Gastrocnemius medialis (tissue), 4 donors: ENCODE measurements at places on chromosomes 3 and 15.

GRCh38 chr15:31302778-31303725 is 23.6 kb upstream of the KLF13 start:
- DNase-seq = peak; percentile 23

DNA sequence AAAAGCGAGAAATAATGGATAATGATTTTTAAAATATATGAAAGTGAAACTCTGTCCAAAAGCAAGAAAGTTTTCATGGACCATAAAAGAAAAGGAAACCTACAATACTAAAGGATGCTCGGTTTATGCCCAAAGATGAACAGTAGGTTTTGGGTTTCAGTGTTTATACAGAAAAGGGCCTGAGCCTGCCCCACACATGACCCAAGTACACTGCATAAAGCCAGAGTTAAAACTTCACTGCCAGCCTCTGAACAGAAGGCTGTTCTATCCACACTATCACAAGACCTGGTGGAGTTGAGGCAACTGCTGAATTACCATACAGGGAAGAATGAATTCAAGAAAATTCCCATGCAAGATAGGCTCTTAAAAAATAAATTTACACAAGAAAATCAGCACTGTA is 165.2 kb downstream of the MECOM start:
- no peak for DNase-seq

GRCh38 chr15:48317221-48317620 is 14.0 kb upstream of the DUT start:
- no peak for DNase-seq

DNA sequence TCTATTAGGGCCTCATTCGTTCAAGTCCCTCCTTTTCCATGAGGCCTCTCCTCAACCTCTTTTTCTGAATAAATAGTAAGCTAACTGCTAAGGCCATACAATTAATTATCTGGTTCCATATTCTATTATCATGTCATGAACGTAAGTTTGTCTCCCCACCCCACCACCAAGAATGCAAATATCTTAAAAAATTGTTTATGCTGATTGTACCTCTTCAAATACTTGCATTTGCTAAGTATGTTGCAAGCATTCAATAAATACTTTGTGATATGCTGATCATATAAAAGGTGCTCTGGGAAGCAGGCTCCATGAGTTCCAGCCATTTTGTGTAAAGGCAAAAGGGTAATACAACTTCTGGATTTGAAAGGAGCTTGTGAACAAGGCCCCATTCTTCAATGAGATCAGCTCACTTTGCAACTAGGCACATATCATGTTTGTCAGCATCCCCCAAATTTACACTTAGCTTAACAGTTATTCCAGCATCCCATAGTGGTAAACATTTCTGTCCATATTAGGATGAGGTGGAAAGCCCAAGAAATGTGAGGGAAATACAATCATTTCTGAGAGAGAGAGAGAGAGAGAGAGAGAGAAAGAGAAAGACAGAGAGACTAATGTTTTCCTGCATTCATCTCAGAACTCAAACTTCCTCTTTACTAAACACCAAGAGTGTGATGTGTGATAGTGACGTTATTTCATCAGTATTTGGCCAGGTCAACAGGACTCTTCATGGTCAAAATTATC is 33.2 kb downstream of the SLC12A8 start:
- no peak for DNase-seq

DNA sequence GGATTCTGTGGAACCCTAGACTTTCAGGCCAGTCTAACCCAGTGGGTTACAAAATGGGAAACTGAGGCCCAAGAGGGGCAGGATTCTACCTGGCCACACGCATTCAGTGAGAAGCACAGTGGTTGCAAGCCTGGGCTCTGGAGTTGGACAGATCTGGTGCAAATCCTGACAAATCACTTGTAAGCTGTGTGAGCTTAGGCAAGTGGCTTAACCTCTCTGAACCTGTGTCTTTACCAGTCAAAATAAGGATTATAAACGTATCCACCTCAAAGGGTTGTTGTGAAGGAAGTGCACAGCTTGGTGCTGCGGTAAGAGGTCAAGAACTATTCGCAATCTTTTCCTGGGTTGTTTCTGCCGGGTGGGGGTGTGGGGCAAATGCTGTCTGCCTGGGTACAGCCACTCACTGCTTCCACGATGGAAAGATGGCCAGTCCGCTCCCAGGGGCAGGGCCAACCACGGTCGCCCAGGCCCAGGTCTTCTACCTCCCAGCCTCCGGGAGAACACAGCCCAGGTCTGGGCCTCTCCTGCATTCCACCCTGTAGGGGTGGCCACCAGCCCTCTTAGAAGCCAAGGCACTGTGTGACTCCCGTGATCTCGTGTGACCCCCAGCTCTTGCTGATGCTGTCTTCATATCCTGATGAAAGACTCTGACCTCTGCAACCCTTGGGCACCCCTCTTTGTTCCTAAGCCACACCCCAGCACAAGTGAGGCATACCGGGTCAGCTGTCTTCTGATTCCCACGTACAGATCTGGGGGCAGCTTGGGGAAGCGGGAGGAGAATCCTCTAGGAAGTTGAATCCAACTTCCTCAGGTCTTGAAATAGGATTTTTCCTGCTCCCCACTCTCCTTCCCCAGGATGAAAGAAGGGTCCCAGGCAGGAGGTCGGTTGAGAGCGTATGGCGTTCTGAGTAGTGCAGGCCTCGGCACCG is 1.5 kb downstream of the CHRNA3 start:
- no peak for DNase-seq

DNA sequence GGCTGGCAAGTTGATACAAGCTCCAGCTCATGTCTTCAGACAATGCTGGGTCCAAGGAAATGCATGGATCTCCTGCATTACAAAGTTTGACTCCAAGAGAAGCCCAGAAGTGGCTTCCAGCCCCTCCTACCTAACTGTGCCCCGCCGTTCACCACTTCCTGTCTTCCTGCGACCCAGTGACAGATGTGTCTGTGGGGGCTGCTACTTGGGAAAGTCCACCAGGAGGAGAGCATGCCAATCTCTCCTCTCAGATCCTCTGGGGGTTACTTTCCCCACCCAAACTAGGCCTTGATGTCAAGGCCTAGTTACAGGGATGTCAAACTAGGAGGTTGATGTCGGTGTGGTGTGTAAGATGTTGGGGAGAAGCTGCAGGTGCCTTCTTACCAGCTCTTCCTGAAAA is 133.6 kb upstream of the RASGRP1 start:
- DNase-seq = no peak

DNA sequence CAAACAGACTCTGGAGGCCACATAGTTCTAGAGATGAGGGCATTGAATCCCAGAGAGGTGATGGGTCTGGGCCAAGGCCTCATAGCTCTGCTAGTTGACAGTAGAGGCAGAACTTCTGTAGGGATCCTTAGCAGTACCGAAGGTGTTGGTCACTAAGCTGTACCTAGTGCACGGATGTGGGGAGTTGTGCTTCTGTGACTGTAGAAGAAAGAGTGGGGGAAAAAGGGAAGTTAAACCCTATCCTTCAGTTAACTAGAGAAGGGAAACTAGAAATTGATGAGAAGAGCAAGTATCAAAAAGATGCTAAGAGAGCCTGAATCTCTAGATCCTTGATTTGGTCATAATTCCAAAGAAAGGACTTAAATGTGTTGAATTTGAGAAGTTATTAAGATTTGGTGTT is 186.7 kb downstream of the NFKBIZ start:
- DNase-seq = no peak

GRCh38 chr3:56119575-56120349 is 348.5 kb downstream of the ERC2 start:
- peak; percentile 13 for DNase-seq

- no peak for DNase-seq
These were observed 81.8 kb downstream of the IL20RB start for GRCh38 chr3:137039570-137039969.

- DNase-seq = no peak
These were observed 54.0 kb downstream of the DUT start for GRCh38 chr15:48385031-48385830.
